Fibroblast of skin of right biceps (primary cell): ENCODE measurements at places on chromosomes 7 and 10.

DNA sequence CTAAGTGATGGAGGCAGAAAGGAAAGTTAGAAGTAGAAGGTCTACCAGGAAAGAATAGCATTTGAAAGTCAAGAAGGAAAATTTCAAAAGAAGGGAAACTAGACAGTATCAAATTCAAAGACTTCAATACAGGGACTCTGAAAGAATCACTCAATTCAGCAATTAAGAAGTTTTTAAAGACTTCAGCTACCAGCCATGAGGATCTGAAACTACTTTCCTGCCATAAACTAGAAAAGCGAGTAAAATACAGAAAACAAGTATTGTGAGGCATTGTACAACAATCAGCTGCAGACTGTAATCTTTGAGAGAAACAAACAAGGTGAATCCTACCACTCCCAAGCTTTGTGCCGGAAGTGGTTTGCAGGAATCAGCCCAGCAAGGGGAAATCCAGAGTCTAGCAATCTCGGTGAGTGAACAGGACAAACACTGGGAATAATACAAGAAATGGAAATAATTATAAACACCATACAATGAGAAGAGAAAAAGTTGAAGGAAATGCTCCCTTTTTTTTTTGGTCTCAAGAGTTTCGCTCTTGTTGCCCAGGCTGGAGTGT, 62.4 kb downstream of the ARHGAP12 start:
- no peak for DNase-seq

GRCh38 chr7:17963281-17963680, 23.0 kb upstream of the SNX13 start:
- DNase-seq = no peak

DNA sequence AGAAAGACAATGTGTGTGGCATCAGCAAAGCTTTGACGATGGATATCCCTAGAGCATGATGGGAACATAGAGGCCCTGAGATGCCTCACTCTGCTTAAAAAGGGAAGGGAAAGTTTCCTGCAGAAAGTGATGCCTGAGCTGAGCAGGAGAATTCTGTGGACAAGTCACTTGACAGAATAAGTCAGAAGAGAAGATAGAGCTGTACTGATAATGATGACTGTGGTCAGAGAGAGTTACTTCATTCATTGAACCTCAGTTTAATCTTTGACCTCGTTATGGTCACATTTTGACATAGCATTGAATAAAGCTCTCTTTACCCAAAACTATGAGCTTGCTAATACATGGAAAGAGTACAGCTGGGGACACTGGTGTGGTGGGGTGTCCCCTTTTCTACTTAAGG, 7.6 kb downstream of the CUBN start:
- no peak for DNase-seq

DNA sequence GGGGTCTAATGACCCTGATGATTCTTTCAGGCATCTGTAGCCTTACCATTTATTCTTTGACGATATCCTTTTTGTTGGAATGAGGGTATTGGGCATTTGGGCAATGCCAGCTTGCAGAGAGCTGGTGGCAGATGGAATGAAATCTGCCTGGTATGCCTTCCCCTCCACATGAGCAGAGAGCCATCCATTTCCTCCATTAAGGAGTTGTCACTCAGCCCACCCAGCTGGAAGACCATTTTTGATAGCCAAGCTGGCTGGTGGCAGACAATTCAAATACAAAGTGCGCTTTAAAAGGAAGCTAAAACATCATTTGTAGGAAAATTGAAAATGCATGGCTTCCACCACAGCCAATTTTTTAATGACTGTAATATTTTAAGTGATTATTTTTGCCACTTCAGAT, 240.1 kb upstream of the SLC26A5 start:
- no peak for DNase-seq

GRCh38 chr10:66368146-66368545, 557.7 kb upstream of the LRRTM3 start:
- no peak for DNase-seq

DNA sequence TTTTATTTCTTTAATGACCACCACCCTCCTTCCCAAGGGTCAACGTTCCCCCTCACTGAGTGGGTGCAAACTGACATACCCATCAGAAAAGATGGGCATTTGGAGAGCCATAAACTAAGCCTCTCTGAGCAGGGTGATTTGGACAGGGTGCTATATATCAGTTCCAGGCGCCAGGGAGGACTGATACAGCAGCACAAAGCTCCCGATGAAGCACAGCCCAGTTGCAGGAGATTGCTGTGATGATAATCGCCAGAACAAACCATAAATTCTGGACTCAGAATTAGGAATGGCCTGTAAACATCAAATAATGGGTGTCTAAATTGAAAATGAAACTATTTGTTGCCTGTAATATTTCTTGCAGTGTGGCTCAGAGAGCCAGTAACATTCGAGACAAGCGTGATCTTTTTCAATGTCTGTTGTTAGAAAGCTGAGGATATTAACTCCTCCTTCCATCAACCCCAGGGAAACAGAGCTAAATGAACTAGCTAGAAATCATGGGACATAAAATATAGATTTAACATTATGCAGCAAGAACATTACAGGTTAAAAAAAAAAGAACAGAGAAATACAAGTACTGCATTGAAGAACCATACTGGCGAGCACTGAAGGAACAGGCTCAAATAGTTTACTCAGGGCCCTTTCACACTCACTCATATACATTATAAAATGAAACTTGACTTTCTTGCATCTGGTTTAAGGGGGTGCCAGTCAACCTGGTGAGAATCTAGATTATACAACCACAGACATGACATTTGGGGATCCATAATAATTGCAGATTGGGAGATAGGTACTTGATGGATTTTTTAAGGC, 137.5 kb upstream of the LRRTM3 start:
- DNase-seq = no peak

DNA sequence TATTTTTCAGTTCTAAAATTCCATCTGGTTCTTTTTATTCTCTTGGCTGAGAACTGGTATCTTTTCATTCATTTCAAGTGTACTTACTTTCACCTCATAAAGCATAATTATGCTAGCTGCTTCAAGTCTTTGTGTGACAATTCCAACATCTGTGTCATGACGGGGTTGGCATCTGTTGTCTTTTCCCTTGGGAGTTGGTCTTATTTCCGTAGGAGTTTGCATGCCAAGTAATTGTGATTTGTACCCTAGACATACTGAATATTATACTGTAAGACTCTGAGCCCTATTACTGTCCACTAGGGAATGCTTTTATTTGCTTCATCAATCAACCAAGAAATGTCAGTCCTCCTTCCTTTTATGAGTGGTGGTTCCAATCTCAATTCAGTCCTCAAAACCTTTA, 24.6 kb upstream of the HUS1 start:
- DNase-seq = no peak

GRCh38 chr10:24790599-24790998, 66.9 kb upstream of the ARHGAP21 start:
- no peak for DNase-seq

GRCh38 chr7:19747740-19748339, 25.6 kb downstream of the TMEM196 start:
- peak; percentile 37 for DNase-seq

DNA sequence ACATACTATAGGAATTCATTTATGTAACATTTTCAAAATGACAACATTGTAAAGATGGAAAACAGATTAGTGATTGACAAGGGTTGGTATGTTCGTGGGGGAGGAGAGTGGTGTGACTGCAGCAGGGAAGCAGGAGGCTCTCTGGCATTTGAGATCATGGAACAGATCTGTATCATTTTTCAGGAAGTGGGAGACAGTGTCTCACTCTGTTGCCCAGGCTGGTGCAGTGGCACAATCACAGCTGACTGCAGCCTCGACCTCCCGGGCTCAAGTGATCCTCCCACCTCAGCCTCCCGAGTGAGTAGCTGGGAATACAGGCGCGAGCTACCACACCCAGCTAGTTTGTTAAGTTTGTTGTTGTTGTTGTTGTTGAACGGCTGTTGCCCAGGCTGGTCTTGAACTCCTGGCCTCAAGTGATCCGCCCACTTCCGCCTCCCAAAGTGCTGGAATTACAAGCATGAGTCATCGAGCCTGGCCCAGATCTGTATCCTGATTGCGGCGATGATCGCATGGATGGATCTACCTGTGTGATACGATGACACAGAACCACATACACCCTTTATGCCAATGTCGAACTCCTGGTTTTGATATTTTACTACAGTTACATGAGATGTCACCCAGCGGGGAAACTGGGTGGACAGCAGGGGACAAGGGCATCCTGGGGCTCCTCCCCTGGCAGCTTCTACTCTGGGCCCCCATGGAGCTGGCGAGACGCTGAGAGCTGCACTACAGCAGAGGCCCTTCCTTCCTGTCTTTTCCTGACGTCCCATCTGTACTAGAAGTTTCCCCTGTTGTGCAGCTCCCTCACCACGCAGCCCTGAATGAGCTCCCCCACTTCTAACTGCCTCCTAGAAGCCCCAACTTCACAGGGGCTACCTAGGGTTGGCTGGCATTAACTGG, 12.3 kb upstream of the CYTH3 start:
- DNase-seq = peak; percentile 40

- no peak for DNase-seq
Observed at GRCh38 chr10:106439366-106439765, 725.1 kb downstream of the SORCS1 start.

GRCh38 chr10:23037561-23037960, 57.8 kb upstream of the MSRB2 start:
- no peak for DNase-seq

DNA sequence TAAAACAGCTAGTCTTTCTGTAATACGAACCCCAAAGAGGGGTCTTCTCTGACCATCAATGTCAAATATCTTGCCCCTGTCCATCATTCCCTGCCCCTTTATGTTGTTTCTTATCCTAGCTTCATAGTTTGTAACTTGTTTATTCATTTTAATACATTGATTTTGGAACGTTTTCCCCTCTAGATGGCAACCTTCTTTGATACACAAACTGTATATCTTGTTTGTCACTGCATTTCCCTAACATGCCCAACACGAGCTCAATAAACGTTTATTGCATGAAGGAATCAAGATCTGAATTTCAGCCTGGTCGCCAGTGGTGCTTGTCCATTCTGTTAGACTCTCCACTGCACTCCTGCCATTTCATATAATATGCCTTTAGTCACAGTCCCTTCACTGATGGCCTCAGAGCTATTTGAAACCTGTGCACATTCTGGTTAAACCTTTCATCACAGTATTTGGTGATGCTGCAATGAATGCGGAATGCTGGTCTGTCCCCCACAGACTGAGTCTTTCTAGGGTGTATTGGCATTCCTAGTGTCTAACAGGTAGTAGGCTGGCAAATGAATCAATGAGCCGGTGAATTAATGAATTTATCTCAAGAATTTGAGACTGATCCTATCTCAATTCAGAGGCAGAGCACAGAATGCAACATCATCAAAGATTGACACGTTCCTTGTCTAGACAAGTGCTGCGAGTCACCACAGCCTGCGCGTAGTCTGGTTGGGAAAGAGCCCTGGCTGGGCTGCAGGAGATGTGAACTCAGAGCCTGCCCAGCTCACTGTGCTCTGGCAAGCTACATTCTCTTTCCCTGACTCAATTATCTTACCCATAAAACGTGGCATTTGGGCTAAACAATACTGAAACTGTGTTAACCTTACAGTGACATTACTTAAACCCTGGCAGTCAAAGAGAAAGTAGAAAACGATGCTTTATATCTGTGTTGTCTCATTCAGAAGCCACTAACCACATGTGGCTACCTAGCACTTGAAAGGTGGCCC, 55.2 kb upstream of the FRMD4A start:
- DNase-seq = peak; percentile 91

DNA sequence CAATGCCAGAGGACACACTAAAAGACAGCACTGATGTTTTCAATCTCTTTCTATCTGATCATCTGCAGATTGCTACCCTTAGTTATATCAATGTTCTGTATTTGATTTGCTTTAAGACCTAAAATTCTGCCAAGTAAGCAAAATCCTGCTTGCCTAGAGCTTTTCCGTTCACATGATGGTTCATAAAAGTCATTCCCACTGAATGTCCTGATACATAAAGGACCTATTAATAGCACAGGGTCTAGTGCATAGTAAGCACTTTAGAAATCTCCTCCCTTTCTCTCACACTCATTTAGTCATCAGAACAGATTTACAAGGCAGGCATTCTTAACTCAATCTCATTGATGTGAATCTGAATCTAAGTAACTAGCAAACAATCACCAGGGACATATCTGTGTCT, 68.8 kb downstream of the PCGF5 start:
- DNase-seq = no peak

DNA sequence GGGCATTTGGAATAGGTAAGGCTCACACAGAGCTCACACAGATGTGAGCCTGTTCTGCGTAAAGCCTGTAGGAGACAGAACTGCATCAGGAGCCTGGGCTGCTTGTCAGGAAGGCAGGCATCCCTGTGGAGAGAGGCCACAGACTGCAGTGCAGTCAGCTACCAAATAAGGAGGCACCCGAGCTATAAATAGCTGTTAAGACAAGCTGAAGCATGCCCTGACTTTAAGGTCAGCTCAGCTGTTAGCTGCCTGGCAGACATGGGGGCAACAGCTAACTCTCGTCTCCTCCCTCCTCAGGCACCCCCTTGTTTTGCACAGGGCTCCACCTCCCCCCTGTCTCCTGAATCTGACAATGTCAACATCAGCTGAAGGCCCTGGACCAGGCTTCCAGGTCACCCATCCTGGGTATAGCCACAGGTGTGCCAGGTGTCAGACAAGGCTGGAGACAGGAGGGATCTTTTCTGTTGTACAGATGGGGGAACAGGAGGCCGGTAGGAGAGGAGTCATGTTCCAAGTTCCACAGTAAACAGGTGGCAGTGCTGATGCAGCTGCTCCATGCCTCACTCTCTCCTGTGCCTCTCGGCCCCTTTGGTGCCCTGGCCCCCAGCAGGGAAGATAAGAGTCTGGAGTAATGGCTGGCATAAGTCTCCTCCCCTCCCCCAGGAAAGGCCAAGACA, 27.6 kb upstream of the MKRN1 start:
- peak; percentile 57 for DNase-seq

- DNase-seq = no peak
Observed at GRCh38 chr7:43469051-43469450, 113.9 kb upstream of the STK17A start.

DNA sequence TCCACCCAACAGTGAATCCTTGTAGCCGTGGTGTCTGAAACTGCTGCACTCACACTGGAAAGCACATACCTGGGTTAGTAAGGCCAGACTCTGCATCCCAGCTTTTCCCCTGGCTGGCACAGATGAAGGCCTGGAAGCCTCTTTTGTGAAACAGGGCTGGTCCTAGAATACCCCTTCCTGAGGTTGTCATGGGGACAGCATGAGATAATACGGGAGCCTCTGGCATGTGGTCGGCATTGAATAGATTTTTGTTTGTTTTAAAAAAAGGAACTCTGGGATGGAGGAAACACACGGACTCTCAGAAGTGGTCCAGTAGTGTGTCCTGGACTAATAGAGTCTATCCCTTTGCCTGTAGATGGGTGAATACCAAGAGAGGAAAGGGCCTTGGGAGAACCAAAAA, 129.7 kb downstream of the TMEM178B start:
- no peak for DNase-seq

DNA sequence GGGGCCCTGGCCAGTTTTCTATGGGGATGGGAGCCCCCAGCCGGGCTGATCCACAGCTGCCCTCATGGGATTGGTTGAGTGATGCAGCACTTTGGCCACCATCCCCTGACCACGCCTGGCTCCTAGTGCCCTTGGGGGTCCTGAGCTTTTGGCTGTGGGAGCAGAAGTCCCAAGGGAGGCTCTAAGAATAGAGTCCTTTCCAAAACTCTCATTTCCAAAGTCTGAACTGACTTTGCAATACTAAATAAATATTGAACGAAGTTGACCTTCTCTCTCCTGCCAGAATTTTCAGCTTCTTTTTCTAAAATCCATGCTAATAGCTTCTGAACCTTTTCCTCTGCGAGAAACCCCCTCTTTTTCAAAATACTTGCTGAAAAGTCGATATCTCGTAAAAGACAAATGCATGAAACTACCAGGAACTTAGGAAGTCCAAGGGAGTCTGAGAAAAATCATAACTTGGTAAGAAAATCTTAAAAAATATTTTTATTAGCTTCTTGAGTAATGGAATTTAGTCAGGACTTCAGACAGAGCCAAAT, 62.7 kb upstream of the IGFBP3 start:
- no peak for DNase-seq
